ENCODE measurements at places on chromosomes 4 and X.

DNA sequence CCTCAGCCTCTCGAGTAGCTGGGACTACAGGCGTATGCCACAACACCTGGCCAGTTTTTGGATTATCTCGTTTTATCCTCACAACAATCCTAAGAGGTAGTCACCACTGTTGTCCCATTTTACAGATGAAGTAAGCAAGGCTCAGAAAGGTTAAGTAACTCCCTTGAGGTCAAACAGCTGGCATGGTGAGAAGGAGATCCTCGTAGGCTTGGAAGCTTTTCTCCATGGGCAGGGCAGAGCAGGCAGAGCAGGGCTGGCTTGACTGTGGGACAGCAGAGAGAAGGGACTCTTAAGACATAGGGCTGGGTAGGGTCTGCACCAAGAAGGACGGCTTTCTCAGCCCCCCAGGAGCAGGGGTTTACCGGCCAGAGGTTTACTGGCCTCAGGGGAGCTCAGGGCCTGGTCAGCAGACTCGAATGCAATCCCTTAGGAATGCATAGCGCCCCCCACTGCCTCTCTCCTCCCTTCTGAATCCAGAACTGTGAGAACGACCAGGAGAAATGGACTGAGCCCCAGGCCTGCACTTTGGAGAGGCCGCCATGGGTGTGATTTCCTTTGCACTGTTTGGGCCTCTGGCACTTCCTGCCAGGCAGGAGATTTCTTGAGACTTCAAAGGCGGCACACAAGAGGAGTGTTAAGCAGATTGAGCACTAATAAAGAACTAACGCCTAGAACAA is 14.0 kb upstream of the CDKN2AIP start:
- no peak for DNase-seq

- no peak for DNase-seq
Measured at GRCh38 chrX:18709833-18710232, 2.4 kb downstream of the PPEF1 start.

GRCh38 chr4:155609455-155610059 is 57.1 kb upstream of the GUCY1A1 start:
- no peak for DNase-seq

- no peak for DNase-seq
Measured at GRCh38 chr4:23853986-23854660, 35.7 kb downstream of the PPARGC1A start.

- DNase-seq: no peak
Measured at GRCh38 chr4:160947653-160948052, 1216.1 kb downstream of the FSTL5 start.

DNA sequence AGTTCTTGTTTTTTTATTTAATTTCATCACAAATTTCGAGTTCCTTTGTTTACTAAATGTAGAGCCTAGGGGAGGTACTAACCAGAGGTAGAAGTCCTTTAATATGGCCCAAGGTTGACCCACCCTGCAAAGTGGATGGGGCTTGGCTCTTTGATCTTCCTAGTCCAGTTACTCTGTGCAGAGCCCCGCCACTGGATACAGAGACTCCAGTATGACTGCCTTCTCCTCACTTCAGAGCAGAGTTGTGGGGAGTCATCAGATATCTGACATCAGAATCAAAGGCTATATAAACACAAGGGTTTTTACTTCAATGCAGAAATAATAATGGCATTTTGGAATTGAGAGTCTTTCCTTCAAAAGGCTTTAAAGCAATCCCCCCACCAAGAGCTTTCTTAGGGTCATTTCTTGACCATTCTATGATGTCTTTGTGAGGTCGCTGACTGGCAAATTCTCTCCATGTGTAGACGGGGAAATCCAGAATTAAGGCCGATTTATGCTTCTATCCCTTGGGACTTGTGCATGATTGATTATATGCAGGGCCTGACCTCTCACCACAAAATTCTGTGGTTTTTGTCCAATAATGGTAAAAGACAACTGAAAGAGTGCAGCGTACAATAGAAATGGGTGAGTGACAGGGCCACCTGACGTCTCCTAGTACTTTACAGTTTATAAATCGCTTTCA is 88.3 kb upstream of the CITED1 start:
- no peak for DNase-seq

DNA sequence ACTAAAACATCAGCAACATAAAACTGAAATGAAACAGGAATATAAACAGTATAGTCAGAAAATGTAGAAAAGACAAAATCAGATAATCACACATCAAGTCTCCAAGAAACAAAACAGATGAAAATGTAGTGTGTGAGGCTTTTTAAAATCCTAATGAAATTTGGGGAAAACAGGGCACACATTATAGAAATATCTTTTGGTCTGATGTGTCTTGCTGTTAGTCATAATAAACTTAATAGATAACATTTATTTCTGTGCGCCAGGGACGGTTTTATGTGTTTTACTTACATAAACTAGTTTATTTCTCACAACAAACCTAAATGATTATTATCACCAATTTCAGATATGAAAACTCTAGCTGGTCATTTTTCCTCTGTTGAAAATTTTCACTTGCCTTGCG is 293.9 kb upstream of the GATB start:
- no peak for DNase-seq

DNA sequence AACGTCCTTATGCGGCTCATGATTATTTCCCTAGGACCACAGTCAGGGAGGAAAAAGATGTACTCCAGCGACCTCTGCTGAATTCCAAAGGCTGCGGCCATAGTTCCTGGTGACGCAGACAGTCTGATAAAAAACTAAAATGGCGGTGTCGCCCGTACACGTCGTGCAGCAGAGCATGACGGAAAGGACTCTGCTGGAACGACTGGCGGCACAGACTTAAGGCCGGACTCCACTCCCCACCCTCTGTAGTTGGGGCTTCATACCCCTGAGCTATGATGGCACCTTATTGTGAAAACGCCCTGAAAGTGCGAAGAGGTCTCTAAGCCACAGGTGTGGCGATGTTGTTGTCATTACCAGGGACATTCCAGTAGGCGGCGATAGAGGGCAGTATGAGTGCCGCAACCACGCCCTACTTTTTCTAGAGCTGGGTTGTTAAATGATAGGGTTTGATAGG is 90.0 kb upstream of the EDA2R start:
- no peak for DNase-seq

DNA sequence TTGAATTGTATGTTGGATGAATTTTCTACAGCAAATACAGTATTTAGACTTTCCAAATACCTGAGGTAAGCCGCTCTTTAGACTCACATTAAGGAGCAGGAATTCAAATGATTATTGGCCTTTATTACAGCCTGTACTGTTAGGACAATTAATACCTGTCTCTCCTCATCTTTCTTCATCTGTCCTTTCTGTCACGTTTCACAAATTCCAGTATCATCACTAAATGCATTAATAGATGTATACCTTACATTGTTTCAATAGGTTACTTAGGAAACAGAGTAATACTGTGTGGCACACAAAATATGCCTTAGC is 1.2 kb downstream of the FAM241A start:
- no peak for DNase-seq

DNA sequence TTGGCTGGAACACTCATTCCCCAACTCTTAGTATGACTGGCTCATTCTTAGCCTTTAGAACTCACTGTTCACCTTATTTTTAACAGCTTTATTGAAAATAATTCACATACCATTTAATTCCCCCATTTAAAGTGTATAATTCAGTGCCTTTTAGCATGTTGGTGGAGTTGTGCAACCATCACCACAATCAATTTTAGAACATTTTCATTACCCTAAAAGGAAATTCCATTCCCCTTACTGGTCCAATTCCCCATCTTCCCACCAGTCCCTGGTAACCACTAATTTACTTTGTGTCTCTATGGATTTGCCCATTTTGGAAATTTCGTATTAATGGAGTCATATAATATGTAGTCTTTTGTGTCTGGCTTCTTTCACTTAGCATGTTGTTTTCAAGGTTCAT is 19.7 kb downstream of the NHSL2 start:
- DNase-seq: no peak

GRCh38 chrX:40085102-40085551 is 12.6 kb downstream of the BCOR start:
- DNase-seq: no peak

GRCh38 chr4:93617606-93618005 is 210.9 kb upstream of the ATOH1 start:
- DNase-seq: no peak

- no peak for DNase-seq
Measured at GRCh38 chr4:120007896-120008436, 58.7 kb downstream of the MAD2L1 start.

- DNase-seq: no peak
Measured at GRCh38 chrX:20382518-20383297, 116.0 kb upstream of the RPS6KA3 start.

DNA sequence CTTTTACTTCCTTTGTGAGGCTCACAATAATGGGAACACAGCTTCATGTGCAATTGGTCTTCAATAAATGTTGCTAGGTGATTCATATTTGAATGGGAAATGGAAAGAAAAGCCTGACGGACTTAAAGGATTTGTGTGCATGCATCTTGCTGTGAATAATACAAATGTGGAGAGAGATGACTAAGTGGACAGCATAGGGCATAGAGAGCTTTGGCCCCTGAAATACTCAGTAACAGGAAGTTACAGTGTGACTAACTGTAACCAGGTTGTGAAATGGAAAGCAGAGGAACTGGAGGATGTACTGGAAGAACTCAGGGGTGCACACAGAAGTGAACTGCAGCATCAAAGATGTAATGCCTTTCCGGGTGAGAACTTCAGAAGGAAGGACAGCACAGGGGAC is 206.7 kb downstream of the MGST2 start:
- DNase-seq: no peak

DNA sequence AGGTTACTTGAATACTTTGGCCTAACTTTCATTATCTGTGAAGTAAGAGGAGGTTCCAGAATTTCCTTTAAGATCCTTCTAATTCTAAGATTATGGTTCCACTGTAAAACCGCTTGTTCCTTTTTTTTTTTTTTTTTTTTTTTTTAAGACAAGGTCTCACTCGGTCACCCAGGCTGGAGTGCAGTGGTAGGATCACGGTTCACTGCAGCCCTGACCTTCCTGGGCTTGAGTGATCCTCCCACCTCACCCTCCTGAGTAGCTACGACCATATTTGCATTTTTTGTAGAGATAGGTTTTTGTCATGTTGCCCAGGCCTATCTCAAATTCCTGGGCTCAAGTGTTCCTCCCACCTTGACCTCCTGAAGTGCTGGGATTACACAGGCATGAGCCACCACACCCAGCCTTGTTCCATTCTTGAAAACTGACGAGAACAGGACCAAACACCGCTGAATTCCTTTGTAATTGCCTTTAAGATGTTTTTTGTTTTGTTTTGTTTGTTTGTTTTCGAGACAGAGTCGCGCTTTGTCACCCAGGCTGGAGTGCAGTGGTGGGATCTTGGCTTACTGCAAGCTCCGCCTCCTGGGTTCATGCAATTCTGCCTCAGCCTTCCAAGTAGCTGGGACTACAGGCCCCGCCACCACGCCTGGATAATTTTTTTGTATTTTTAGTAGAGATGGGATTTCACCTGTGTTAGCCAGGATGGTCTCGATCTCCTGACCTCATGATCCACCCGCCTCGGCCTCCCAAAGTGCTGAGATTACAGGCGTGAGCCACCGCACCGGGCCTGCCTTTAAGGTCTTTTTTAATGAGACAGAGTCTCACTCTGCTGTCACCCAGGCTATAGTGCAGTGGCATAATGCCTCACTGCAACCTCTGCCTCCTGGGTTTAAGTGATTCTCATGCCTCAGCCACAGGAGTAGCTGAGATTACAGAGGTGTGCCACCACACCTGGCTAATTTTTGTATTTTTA is 6.8 kb downstream of the PDS5A start:
- DNase-seq: no peak

- DNase-seq: no peak
Measured at GRCh38 chrX:288561-288991, 7.4 kb downstream of the PLCXD1 start.

GRCh38 chr4:181810711-181811110 is 432.5 kb upstream of the TENM3 start:
- no peak for DNase-seq

DNA sequence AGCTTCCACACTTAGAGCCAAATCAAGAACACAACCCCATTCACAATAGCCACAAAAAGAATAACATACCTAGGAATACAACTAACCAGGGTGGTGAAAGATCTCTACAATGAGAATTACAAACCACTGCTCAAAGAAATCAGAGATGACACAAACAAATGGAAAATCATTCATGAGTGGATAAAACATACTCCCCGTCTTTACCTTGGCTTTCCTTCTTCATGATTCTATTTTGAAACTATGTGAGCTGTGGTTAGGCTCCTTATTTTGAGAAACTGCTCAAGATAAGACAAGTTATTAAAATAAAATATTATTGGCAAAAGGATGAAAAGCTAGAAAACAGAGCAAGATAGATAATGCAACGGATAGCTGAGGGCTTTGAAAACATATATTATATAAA is 598.1 kb upstream of the FAT1 start:
- DNase-seq: no peak

- no peak for DNase-seq
Measured at GRCh38 chrX:136065044-136065671, 79.9 kb downstream of the SLC9A6 start.

- no peak for DNase-seq
Measured at GRCh38 chrX:24886916-24887315, 128.8 kb downstream of the ARX start.

- DNase-seq: no peak
Measured at GRCh38 chrX:120242813-120243212, 7.8 kb upstream of the ZBTB33 start.

DNA sequence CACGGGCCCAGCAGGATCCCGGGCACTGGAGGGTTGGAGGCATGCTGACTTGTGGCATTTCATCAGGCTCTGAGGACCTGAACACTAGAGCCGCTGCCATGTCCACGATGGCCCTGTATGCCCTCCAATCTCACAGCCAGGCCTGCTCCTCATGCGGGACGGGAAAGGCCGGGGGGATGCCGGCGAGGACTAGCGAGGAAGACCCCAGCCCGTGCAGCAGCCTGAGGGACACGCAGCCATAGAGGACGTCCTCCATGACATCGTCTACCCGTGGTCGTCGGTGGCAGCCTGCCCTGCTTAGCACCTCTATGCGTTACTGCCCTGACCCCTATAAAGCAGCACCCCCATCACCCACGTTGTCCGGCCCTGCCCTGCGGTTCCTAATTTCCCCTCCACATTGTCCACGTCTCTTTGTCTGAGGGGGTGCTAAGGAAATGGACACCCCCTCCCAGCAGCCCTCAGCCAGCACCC is 32.6 kb downstream of the HMX1 start:
- DNase-seq: no peak

- DNase-seq: no peak
Measured at GRCh38 chr4:180811556-180811955, 1431.6 kb upstream of the TENM3 start.

GRCh38 chr4:38523524-38524448 is 140.2 kb upstream of the KLF3 start:
- DNase-seq: no peak

GRCh38 chrX:148577741-148578140 is 77.3 kb downstream of the AFF2 start:
- no peak for DNase-seq

DNA sequence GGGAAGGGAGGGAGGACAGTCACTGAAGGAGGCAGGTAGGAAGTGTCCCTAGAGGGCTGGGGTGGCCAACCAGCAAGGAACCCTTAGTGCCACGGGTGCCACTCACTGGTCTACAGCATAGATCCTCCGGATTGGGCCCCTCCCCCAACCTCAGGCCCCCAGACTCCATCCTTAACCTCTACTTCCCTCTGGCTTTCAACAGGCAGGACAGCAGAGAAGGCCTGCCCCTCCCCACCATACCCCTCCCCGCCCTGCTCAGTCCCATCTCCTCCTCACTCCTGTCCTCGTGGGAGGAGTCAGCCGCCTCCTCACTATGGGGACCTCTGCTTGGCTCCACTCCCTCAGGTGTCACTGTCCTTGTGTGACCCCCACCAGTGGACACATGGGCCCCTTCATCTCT is 77.7 kb upstream of the PSAPL1 start:
- no peak for DNase-seq
